Naive thymus-derived CD4-positive, alpha-beta T cell (primary cell): ENCODE measurements at places on chromosomes 7 and 10. TPM values are rescaled to one million over a fixed set of nuclear protein-coding genes. Genes with fewer than 3 reads are reported as not detected.
A peak's percentile ranks its signal among the peaks of the same experiment; 100 is the strongest.

GRCh38 chr10:51767103-51767763 is 67.8 kb upstream of the CSTF2T start:
- DNase-seq: no peak

DNA sequence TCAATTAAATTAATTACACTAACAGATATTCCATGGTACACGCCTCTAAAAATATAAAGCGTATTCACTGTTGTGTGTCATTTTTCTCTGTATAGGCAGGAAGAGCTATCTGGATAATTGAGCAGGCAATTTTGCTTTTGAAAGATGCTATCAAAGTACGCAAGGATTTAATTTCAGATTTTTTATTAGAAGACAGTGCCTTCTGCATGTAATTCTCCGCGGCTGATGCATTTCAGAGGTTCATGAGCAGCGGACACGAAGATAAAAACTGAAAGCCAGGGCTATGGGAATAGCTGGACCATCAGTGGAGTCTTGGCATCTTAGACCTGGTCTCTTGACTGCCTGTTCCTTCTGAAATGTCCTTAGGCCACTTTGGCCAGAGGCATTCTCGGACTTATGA is 35.7 kb upstream of the SDK1 start:
- DNase-seq: no peak

DNA sequence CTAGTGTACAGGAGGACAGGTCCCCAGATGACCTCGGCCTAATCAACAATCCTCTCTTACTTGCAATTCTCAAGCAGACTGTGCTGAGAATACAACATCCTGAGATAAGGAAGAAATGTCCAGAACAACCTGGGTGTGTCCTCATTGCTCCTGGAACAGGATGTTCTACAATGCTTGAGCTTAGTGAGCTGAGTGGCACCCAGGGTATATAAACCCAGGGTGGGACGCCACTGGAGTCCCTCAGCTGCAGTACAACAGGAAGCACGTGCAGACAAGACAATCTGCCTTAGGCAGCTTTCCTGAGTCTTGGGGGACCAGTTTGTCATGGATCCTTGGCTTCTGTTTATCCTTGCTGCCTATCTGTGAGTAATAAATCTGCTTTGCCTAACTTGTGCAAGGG is 27.7 kb upstream of the SLC25A13 start:
- DNase-seq: no peak

DNA sequence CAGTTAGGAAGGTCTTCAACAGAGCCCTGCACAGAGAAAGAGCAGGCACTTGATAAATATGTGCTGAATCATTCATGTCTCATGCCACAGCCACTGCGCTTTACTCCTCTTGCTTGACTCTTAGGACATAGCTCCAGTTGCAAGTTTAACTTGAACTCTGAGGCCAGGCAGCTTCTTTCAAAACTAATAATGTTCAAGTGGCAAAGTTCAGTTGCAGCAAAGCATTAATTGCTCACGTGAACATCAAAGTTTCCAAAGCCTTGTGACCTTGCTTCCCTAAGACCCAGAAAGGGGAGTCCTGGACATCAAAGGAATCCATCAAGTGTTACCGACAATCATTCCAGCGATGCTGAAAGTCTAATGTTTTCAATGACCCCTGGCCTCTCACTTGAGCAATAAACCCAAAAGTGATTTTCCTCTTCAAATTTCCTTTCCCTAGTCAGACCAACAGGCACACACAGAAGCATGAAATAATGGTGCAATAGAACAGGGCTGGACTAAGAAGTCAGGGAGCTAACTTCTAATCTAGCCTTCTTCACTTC is 21.8 kb upstream of the TECTB start:
- DNase-seq: no peak

- no peak for DNase-seq
Observed at GRCh38 chr10:97631098-97631497, 2.2 kb downstream of the MORN4 start.

Gene GIMAP1
- 75.4 TPM for polyA plus RNA-seq

Gene HHEX
- polyA plus RNA-seq: 0.18 TPM

DNA sequence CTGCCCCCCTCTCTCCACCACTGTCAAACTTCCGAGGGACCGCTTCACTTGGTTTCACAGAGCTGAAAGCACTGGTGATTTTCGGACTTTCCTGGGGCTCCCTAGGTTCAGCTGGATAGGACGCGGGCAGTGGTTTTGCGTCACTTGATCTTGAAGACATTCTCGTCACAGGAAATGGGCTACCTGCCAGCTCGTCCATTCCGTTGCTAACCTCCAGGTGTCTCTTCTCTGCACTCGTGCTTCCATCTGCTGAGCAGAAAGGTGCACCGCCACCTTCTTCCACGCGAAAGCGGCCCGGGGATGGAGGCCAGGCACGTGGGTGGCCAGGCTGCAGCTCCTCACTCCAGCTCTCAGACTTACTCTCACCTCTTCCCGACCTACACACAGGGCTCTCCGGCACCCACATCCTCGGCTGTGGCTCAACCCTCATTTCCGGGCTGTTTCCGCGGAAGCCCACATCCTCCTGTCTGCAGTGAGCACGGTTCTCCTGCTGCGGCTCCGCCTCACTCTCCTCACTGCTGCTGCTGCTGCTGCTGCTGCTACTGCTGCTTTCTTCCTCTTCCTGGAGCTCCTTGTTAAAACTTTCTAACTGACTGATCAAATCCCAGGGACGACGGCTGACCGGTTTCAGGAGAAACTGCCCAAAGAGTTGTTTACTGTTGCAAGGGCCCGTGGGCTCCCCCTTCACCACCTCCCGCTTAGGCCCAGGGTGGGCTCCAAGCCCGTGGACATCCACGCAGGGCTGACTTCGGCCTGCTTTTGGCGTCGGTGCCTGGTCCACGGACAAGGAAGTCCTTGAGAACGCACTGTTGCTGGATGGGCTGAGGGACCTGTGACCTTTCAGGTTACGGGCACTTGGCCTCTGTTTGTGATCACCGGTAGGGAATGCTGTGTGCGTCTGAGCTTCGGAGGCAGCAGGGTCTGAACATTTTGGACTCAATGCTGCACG is 32.1 kb downstream of the JCAD start:
- DNase-seq: peak; percentile 97

DNA sequence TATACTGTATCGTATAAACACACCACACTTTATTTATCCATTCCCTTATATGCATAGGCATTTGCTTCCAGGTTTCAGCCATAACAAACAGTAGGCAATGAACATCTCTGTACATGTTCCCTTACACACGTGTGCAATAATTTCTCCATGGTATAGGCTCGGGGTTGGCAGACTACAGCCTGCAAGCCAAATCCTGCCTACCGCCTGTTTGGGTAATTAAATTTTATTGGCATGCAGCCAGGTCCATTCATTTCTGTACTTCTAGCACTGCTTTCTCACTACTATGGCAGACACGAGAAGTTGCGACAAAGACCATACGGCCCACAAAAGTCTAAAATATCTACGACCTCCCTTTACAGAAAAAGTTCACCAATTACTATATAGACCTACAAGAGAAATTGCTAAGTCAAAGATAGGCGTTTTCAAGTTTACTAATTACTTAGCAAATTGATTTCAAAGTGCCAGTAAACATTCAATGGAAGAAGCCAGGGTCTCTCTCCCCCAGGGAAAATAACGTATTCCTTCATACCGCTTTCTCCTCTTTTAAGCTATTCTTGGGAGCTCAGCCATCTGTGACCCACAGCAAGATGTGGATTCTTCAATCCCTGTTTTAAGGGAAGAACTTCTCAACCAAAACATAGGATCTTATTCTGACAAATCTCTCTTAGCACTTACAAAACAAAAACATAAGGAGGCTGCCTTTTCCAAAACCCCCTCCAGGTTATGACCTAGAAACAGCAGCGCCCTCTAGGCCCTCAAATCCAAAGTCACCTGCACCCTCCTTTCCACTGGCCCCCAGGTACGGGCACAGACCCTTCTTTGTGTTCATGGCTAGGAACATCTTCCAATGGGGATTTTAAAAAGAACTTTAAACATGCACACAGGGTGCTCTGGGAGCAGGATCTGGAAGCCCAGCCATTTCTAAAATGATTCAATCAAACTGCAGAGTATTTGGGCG is 100.5 kb downstream of the FGFR2 start:
- no peak for DNase-seq

Gene KCP
- not detected for polyA plus RNA-seq

DNA sequence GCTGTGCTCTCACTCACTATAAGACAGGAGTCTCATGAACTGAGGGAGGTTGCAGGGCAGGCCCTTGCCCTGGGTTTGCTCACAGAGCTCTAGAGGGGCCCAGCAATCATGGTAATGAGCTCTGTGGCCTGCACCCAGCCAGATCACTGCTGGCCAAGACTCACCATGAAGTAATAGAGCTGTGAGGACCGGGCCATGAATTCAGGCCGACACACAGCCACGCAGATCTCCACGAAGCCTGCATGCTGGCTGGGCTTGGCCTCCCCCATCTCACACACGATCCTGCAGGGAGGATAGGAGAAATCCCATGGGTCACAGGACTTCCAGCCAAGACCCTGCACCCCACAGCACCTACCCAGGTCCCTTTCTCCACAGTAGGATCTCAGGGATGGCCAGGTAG is 382.4 kb downstream of the PLXNA4 start:
- DNase-seq: no peak

- no peak for DNase-seq
Observed at GRCh38 chr10:4127518-4128315, 342.7 kb upstream of the KLF6 start.

Gene PON1
- polyA plus RNA-seq: not detected

GRCh38 chr7:84210301-84210700 is 15.7 kb upstream of the SEMA3A start:
- DNase-seq: no peak

- no peak for DNase-seq
Observed at GRCh38 chr7:87445897-87446296, 29.6 kb downstream of the ABCB4 start.

GRCh38 chr7:106863274-106863997 is 1.6 kb upstream of the PIK3CG start:
- no peak for DNase-seq

Gene MTPN
- polyA plus RNA-seq: 49.9 TPM

DNA sequence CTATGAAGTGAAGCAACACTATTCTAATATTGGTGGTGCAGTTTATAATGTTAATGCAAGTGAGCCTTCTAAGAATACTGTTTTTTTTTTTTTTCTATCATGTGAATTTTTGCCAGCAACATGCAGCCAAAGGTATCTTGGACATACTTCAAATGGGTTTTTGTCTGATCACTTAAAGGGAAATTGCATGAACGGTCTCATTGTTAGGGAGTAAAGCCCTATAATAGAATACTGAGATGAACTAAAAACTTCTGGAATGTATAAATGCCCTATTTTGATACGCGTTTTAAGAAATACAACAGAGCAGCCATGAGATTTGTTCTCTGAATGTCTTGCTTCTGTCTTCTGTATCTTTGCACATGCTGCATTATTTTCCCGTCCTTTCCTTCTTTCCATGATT is 10.5 kb upstream of the MDFIC start:
- no peak for DNase-seq

GRCh38 chr7:21914671-21915070 is 31.0 kb downstream of the CDCA7L start:
- no peak for DNase-seq

DNA sequence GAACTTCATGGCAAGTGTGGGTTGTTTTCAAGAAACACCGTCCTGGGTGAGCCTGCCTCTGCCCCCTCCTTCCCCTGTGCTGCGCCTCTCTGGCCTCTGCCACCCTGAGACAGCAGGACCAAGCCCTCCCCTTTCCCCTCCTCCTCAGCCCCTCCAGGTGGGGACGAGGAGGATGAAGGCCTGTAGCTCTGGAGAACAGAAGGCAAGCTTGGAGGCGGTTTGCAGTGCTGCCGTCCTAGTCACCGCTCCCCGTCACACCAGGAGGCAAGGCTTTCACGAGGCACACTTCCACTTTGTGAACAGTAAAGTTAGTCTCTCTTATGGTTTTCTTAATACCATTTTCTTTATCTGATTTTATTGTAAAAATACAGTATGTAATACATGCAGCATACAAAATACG is 8.8 kb upstream of the VIPR2 start:
- DNase-seq: no peak

GRCh38 chr10:79404231-79404609 is 41.2 kb downstream of the ZCCHC24 start:
- no peak for DNase-seq

Gene DNAJC12
- polyA plus RNA-seq: not detected

DNA sequence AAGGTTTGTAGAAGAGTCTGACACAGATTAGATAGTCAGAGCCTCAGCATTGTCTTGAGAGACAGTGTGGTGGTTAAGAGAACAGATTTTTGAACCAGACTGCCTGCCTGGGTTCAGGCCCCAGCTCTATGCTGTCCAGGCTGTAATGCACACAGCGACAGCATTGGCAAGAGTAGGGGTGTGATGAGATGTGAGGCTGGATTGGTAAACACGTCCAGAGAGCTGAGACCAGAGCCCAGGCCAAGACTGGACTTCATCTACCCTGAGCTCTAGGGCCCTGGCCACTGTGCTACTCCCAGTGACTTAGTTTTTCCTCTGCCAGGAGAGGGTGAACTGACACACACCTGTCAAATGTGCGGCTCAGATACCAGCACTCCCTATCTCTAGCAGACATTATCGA is 360.4 kb downstream of the RPS24 start:
- no peak for DNase-seq

DNA sequence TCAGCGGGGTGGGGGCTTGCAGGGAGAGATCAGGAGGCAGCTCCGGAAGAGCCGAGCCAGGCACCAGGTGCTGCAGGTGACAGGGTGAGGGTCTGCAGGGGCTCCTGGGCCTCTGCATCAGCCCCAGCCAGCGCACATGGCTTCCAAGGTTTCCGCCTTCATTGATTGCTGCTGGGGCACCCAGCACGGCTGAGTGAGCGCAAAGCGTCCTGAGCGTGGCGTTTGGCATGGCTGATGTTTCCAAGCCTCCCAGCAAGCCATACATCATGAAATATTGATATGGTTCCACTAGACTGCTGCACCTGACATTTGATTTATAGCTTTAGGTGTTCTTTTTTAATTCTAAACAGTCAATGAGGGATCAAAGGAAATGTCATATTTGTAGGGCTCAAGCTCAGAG is 259.0 kb downstream of the WDR37 start:
- no peak for DNase-seq

- no peak for DNase-seq
Observed at GRCh38 chr7:105149827-105150226, 135.8 kb downstream of the KMT2E start.

GRCh38 chr10:96310321-96310669 is 6.1 kb downstream of the DNTT start:
- no peak for DNase-seq

Gene CYP26C1
- not detected for polyA plus RNA-seq

DNA sequence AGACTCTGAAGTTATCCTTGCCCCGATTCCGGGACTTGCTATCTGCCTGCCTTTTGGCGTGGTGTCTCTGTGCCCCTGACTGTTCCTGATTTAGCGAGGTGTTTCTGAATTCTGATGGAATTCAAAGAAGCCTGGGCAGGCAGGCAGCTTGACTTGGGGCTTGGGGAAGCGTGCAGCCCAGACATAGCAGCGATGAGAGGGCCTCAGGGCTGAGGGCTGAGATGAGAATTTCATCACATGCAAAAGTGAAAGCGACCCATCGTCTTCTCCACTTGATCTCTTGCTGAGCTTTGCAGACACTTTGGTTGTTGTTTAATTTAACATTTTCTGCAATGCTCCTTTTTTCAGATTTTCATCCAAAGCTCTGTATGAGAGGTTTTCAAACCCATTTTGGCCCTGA is 57.8 kb downstream of the TCF7L2 start:
- no peak for DNase-seq
